ENCODE measurements at places on chromosomes 6 and 20.

DNA sequence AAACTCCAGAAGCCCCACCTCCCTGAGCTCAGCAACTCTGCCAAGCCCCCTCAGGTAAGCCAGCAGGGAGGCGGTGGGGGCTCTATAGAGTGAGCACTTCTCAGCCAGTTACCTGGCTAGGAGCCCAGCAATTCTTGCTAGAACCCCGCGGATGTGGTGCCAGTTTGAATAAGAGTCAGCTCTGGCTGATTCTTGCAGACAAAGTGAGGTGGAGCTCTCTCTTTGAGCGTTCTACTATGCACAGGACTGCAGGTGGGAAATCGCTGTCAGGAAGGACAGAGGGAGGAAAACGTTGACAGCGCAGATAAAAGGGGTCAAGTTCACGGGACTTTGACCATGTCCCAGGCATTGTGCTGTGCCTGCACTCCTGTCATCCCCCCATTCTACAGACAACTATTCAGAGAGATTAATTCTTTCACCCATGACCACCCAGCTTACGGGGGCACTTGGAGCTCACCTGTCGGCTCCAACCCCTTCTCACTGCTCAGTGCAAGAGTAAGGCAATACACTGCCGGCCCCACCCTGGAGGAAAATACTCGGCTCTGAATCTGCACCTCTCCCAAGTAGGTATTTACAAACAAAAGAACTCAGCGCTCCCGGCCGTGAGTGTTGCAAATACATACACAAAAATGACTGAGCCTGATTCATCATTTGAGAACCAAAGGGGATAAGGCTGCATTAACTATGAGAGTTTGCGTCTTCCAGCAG, 92.9 kb downstream of the ANKRD60 start:
- no peak for DNase-seq

DNA sequence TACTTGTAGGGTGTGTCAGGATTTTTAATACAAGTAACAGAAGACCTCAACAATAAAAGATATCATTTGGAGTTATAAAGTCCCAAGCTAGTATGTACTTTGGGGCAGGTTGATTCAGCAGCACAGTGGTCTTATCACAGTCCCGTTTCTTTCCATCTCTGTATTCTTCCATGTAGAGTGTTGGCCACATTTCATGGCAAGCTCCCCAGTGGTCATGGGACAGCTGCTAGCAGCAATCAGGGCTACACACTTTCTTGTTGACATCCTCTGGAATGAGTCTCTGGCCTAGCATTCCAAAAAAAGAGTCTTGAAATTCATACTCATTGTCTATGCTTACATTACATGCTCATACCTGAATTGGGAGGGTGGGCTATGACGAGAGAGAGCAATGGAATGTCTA, 53.2 kb downstream of the SOBP start:
- DNase-seq: no peak

- no peak for DNase-seq
Measured at GRCh38 chr20:17372806-17373440, 146.1 kb downstream of the PCSK2 start.

DNA sequence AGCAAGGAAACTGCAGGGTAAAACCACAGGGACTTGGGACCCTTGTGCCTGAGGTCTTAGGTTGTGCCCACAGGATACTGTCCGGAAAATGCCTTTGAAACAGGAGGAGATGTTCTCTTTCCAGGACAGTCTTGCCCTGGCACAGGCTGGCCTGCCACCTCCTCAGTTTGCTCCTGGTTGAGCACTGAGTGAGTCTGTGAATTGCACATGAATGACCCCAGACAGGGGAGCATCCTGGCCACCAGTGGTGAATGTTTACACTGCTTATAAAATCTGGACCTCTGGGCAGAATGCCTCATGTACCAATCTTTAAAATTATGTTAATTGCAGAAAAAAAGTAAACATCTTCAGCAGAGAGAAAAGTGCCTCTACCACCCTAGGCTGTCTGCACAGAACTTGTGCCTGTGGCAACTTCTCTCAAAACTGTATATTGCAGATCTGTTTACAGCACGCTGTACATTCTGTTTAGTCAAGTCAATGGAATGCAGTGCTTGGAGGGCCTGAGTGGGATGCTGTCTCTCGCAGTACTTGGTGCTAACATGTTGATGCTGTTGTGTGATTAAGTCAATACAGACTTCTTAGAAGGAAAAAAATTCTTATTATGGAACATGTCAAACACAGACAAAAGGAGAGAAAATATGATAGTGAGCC, 242.1 kb downstream of the SOD2 start:
- DNase-seq: no peak

GRCh38 chr20:15359056-15359455, 1021.6 kb upstream of the FLRT3 start:
- DNase-seq: no peak

- no peak for DNase-seq
Measured at GRCh38 chr6:91660893-91661292, 1074.0 kb upstream of the MAP3K7 start.

DNA sequence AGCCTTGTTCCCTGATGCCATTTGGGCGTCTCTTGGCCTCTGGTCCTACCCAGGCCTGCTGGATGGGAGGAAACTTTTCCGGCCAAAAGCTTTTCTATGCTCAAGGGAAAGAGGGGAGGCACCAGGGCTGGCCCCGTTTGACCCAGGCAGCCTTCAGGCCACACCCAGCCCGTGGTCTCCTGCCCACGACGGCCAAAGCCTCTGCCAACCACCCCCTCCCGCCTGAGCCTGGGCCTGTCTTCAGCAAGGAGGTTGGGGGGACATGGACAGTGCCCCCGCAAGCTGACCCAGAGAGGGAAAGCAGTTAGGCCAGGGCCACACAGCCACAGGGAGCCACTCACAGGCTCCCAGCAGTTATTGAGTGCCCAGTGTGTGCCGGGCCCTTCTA, 49.5 kb downstream of the SRC start:
- no peak for DNase-seq

DNA sequence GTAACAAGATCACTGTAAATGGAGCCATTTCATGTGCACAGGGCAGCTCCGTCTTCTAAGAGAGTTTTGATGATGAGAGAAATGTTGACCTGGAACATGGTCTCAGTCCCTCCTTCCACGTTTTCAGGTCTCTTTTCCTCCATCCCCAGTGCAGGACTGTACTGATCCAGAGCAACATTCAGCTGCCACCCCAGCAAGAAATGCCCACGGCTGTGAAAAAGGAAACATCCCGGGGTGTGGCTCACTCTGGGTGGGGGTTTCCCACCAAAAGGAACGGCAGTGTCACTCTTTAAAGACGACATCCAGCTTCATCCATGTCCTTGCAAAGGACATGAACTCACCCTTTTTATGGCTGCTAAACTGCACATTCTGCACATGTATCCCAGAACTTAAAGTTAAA, 92.6 kb downstream of the ERMARD start:
- no peak for DNase-seq

DNA sequence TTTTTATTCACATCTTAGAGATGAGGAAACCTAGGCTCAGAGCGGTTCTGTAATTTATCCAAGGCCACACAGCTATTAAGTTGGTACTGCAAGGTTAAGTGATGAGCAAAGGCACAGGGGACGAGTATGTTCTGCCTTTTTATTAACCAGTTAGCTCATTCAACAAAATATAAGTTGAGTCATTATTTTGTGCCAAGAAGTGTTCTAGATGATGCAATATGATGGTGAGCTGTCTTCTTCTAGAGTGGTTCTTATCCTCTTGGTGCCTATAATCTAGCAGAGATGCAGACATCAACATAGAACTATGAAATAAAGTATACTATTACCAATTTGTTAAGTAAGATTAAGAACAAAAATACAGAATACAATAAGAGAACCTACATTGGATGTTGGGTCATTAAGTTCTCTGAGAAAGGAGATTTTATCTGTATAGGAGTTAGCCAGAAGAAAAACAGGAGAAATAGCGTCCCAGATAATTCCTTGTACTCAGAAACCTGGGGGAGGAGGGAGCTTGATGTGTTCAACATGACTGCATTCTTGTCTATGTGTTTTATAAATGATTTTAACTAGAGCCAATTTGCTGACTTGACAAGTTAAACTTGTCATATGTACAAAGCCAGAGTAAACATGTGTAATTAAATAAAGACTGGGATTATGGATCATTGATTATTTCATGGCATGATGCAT, 122.3 kb downstream of the TBXT start:
- no peak for DNase-seq

DNA sequence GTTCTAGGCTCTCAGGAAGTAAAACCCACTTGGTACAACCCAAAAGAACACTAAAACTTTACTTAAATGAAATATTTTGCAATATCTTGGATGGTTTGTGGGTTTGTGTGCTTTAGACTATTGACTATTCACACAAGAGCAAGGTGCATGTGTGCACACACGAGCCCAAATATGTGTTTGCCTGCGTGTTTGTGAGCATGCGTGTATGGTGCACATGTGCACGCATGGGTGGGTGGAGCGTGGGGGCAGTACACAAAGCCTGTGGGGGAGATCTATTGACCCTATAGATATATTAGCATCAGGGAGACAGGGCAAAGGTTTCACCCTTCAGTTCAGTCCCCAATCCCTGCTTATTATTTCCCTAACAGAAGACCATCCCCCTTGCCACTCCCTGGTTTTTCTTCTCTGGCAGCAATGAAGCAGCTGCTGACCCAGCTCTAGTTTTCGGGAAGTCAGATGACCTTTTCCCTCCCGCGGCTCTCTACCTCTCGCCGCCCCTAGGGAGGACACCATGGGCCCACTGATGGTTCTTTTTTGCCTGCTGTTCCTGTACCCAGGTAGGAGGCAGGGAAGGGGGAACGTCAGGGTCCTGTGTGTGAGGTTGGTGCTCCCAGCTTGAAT, at the start of gene C2:
TSS of gene C2 (plus strand) at position 476 of the 621 bp plus-strand sequence. CDS start at position 512, 36 bp downstream.
- DNase-seq: no peak

DNA sequence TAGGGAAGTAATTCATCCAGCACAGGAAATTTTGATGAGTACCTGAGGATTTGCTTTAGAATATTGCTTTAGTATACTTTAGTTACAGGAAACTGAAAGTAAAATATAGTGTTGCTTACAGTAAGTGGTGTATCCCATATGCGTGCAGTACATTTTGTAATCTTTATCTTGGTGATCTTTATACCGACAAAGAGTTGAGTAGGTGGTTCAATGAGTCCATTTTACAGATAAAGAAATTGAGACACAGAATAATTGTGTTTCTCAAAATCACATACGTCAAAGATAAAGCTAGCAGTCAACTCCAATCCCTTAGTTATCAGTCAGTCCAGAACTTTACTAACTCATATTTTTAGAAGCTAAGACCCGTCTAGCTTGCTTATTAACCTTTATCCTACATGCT, 65.8 kb upstream of the E2F3 start:
- DNase-seq: no peak

GRCh38 chr20:17485017-17485416, 46.2 kb downstream of the BFSP1 start:
- DNase-seq: no peak

Measured in KBM-7 (cell line).